ENCODE measurements at places on chromosomes 5 and 9.

- DNase-seq: no peak
These were observed 35.4 kb downstream of the PNPLA7 start for GRCh38 chr9:137514691-137515337.

DNA sequence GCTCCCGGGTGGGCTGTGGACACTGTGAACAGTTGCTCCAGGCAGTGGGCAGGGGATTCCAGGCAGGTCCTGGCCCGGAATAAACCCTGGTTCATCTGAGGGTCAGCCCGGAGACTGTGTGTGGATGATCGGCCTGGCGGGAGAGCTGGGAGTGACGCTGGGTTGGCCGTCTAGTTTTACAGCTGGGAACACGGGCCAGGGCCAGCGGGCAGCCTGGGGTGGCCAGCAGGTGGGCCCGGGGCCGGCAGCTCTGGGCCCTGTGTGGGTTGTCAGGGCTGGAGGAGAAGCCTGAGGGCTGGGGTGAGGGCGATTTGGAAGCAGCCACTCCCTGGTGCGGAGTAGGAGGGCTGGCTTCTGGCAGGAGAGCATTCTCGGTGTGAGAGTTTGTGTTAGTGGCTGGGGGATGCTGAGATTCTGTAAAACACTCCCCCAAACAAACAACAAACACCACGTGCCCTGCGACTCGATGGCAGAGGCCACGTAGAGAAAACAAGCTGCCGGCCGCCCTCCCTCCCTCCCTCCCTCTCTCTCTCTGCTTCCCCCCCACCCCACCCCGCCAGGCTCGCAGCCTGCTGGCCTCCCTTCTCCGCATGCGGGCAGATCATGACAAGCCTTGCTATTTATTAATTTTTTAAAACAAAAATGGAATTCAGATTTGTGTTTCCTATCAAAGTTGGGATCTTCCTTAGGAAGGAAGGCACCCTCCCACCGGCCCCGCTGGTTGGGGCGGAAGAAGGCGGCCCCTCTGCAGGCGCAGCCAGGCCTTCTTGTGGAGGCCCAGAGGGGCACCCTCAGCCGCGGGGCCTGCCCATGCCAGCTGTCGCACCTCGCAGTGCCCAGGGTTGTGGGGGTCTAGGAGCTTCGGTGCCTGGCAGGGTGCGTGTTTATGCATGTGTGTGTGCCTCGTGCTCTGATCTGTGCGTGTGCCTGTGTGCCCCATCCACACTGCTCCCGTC is 49.5 kb downstream of the RXRA start:
- no peak for DNase-seq

- DNase-seq: no peak
These were observed 278.9 kb downstream of the NR3C1 start for GRCh38 chr5:143124593-143124992.

DNA sequence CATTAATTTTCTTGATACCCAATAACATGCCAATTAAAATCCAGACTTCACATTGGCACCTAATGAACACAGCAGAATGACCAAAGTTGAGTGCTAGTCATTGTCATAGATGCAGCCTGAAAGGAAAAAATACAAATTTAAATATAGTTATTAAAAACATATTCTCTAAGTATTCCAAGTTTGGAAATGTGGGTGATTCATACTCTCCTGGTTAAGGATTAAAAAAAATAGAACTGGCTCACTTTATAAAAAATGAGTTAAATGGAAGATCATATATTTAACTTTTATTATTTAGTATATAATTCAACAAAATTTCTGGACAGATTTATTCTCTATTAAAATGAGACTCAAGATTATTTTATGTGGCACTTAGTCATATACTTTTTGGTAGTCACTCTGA is 33.2 kb upstream of the RICTOR start:
- no peak for DNase-seq

GRCh38 chr5:139710319-139711066 is 62.3 kb downstream of the CXXC5 start:
- peak; percentile 75 for DNase-seq

DNA sequence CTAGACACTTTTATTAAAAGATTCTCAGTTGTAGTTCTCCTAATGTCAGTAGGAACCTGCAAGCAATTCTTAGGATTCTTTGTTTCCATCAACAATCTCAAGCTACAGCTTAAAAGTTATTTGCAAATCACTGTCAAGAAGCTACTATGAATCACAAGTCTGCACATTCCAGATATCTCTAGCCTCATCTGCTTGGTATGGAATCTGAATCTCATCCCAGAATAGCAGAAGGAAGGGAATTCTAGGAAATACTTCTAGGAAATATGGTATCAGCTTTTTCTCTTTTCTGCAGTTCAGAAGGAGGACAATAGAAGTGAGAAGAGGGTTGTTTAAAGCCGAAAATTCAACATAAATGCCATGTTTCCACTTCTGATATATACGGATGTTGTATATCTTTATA is 792.2 kb upstream of the CDH9 start:
- no peak for DNase-seq
